Ecto neural progenitor cell (in vitro differentiated cells): ENCODE measurements at places on chromosomes 3 and 15.

GRCh38 chr3:62951037-62951613 lies 75.9 kb upstream of the CADPS start:
- no peak for DNase-seq

- no peak for DNase-seq
Measured at GRCh38 chr3:171385086-171385485, 75.1 kb downstream of the TNIK start.

GRCh38 chr3:64829331-64829730 lies 141.5 kb upstream of the ADAMTS9 start:
- no peak for DNase-seq

DNA sequence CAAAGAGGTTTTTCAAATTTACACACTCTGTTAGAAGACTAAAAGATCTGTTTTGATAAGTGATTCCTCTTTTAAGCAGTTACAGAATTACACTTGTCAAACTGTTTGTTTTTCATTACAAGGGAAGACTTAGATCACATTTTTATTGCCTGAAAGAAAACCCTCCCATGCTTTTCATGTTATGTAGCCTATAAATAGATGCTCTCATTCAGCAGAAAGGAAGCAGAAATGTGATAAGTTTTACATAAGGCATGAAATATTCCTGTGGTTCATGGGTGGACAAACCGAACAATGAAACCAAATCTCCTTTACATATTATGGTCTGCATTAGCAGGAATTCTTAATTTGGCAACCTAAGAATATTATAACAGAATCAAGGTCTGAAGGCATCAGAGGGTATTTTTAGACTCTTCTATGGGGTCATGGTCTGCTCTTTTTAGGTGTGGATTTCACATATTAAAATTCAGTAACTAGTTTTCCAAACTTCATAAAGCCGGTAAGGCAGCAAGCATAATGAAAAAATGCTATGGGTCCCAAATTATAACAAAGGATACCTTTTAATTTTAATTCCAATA lies 37.3 kb upstream of the FXR1 start:
- no peak for DNase-seq

DNA sequence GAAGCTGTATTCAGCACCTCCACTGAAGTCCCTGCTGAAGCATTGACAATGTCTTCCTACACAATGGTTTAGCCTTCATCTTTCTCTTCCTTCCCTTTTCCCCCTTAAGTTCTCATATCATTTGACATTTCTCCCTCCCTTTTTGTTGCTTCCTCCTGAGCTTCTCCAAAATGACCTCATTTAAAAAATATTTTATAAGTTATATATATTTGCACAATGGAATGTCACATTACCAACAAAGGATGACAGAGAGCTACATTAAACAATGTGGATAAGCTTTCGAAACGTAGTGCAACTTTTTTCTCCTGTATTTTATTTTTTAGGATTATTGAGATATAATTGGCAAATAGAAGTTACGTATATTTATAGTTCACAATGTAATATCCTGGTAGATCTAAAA lies 13.2 kb upstream of the DLG1 start:
- no peak for DNase-seq

DNA sequence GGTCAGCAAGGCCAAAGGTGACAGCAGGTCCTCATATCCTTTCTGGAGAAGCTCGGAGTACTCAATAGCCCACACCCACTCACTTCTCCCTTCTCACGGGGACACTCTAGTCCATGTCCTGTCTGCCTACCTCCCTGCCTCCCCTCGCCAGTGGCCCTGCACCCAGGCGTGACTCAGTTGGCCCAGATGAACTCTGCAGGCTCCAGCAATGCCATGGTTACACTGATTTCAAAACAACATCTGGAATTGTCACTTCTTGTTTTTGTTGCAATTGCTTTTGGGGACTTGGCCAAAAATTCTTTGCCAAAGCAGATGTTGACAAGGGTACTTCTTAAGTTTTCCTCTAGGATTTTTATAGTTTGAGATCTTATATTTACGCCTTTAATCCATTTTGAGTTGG lies 13.0 kb downstream of the IL16 start:
- DNase-seq = peak; percentile 8

- no peak for DNase-seq
Measured at GRCh38 chr3:119160361-119160760, 13.0 kb upstream of the UPK1B start.

GRCh38 chr3:142636050-142636449 lies 39.9 kb downstream of the PLS1 start:
- DNase-seq = no peak

GRCh38 chr3:87375231-87375682 lies 98.9 kb upstream of the POU1F1 start:
- no peak for DNase-seq

- no peak for DNase-seq
Measured at GRCh38 chr3:46480491-46481195, 15.9 kb upstream of the LTF start.

DNA sequence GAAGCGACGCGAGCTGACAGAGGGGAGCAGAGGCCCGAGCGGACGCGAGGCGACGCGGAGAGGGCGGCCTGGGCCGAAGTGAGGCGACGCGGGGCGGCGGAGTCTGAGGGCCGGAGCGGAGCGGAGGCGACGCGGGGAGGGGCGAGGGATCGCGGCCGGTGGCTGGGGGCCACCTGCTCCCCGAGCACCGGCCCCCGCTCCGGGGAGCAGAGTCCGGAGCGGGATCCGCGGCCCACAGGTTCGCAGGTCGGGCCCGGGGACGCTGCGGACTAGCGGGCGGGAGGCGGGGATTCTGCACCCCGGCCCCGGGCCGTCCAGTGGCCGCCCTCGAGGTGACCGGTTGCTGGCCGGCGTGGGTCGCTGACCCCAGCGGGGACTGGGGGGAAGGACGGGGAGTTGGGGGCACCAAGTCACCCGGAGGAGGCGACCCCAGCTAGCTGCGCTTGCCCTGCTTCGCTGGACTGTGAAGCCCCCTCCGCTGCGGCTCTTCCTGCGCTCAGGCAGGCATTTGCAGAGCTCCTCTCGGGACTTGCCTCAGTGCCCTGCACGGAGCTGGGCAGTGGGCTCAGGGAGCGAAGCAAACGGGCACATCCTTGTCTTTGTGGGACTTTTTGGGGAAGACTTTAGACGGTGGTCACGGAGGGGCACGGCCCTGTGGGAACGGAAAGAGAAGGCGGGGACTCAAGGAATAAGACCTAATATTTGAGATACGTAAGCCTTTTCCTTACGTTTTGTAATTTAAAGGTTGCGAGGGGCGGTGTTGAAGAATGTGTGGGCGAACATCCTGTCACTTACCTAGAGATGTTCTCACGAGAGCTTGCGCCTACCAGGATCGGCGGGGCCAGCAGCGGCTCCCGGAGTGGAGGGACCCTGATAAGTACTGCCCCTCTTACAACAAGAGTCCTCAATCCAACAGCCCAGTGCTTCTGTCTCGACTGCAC lies 566 bp downstream of the HMCES start:
- peak; percentile 66 for DNase-seq

DNA sequence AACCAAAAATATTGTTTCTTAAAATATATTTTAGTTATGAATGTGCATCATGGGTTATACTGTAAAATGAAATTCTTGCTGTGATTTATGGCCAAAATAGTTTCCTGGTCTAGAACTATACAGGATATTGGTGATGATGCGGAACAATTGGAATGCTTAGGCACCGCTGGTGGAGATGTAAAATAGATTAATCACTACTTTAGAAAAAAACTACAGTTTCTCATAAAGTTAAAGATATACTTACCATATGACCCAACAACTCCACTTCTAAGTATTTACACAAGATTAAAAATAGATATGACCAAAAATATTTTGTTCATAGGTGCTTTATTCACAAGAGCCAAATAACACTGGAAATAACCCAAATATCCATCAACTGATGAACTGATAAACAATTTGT lies 126.7 kb downstream of the TUSC7 start:
- DNase-seq = no peak

- no peak for DNase-seq
Measured at GRCh38 chr15:89248584-89248983, 4.8 kb downstream of the FANCI start.

DNA sequence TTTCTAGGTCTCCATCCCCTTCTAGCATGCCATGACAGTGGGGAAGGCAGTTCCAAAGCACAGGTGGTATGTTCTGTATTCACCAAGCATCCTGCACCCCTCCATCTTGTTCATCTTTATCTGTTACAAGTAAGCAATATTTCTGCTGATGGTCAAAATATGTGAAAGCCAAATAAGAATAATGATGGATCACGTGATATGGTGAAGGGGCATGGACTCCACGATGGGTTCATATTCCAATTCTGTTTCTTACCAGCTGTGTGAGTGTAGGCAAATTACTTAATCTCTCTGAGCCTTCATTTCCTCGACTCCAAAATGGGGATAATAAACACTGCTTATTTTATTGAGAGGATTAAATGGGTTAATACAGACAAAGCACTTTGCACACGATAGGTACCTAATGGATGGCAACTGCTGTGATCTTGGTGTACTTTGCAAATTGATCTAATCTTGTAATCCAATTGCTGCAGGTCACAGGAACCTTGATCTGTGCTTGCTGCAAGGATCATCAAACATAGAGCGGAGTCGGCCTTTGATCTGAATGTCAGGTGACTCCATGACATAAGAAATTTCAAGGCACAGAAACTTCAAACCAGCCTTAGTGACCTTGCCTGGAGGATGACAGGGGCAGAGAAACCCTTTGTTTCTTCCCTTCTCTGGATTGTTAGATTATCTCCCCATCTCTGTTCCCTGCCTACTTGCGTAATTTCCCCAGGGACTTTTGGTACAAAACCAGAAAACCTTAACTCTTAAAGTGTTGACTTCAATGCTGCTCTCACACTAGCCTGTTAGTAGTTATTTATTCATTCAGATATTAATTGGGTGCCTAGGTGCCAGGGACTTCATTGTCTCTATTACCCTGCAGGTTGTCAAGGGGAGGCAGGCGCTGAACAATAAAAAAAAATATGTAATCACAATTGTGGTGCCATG lies 25.8 kb downstream of the SIAH2 start:
- no peak for DNase-seq

DNA sequence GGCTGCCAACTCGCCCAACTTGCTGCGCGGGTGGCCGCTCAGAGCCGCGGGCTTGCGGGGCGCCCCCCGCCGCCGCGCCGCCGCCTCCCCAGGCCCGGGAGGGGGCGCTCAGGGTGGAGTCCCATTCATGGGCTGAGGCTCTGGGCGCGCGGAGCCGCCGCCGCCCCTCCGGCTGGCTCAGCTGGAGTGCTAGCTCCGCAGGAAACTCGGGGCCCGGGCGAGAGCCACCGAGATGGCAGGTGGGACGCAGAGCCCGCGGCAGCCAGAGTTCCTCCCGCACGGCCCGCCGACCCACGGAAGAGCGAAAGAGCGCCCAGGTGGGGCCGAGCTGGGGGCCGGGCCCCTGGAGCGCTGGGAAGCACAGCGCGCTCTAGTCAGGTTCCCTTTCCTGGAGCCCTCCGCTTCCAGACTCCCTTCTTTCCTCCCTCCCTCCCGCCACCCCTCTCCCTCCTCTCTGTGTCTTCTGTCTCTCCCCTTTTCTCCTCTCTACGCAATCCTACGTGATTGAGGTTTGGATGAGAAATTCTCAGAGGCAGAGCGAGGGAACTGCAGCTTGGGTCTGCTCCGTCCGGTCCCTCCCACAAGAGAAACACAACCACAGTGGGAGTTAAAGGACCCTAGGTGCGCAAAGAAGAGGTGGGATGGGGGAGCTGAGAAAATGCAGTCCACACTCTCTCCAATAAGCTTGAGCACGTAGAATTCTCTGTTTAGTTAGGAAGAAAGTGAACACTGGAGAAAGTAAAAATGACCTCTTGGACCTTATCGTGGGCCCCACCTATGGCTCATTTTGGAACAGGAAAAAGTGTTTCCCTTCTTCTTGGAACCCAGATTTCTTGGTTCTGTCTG lies 317.3 kb downstream of the FGF12 start:
- peak; percentile 55 for DNase-seq

- no peak for DNase-seq
Measured at GRCh38 chr3:37441689-37442088, 267.3 kb upstream of the LRRFIP2 start.

- no peak for DNase-seq
Measured at GRCh38 chr15:85733416-85733815, 61.3 kb downstream of the KLHL25 start.

- DNase-seq = peak; percentile 85
Measured at GRCh38 chr3:141051443-141052200, 475 bp downstream of the SPSB4 start.

- DNase-seq = no peak
Measured at GRCh38 chr15:65217526-65218482, 6.5 kb upstream of the CILP start.

DNA sequence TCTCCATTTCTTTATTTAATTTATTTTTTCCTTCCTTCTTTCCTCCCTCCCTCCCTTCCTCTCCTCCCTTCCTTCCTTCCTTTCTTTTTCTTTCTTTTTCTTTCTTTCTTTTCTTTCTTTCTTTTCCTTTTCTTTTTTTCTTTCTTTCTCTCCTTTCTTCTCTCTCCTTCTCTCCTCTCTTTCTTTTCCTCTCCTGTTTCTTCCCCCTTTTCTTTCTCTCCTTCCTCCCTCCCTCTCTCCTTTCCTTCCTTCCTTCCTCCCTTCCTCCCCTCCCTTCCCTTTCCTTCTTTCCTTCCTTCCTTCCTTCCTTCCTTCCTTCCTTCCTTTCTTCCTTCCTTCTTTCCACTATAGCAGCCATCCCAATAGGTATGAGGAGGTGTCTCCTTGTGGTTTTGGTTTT lies 6.8 kb upstream of the PDIA5 start:
- DNase-seq = no peak

DNA sequence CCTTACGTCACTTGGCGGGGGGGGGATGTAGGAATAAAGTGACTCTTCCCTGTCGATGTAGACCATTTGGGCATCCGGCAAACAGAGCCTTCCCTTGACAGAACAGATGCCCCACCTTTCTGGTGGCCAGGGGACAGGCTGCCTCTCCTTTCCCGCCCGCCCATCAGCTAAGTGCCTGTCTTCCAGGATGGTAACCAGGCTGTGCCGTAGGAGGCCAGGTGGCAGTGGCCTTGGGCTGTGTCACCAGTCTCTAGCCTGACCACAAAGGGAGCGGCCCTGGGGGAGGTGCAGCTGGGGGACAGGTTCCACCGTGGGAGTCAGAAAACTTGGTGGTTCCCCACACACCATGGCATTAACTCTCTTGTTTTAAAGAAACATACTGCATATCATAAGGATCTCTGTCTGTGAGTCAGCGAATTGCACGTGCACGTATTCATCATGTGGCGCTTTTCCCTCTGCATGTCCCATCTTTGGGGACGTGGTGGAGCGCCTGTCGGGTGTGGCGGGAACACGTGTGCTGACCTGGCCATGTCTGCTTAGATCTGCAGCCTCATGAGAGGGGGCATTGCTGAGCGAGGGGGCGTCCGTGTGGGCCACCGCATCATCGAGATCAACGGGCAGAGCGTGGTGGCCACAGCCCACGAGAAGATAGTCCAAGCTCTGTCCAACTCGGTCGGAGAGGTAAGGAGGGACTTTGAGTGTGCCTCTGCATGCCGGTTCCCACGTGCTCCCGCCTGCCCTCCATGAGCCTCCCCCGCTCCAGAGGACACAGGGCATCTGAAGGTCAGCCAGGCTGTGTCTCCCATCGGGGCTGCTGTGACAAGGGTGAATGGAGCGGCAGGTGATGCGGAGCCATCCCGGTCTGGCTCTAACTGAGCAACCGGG lies 156.0 kb downstream of the NSMCE3 start:
- no peak for DNase-seq

GRCh38 chr3:196418601-196419000 lies 13.6 kb downstream of the UBXN7 start:
- no peak for DNase-seq

- DNase-seq = no peak
Measured at GRCh38 chr3:56861511-56861910, 59.8 kb upstream of the ARHGEF3 start.

GRCh38 chr15:36841193-36841592 lies 259.2 kb downstream of the MEIS2 start:
- no peak for DNase-seq
